Thymus (tissue), 14 donors: ENCODE measurements at places on chromosomes 2 and 18.

- H3K4me1 ChIP-seq = no peaks in the 10 kb centered on the region
- no peak overlapping the region for H3K4me3 ChIP-seq
- no peaks in the 10 kb centered on the region for H3K27me3 ChIP-seq
- H3K36me3 ChIP-seq = no peaks in the 10 kb centered on the region
- no peak overlapping the region for H3K27ac ChIP-seq
These were observed 343.0 kb downstream of the NYAP2 start for GRCh38 chr2:225742487-225742886.

GRCh38 chr2:61268249-61268648 is 106.3 kb downstream of the C2orf74 start:
- H3K36me3 ChIP-seq = peaks cover 38% of the 10 kb centered on the region
- H3K27me3 ChIP-seq = no peaks in the 10 kb centered on the region
- DNase-seq = no peak
- no peak overlapping the region for H3K4me3 ChIP-seq

GRCh38 chr2:25213229-25213628 is 44.8 kb upstream of the POMC start:
- no peaks in the 10 kb centered on the region for H3K36me3 ChIP-seq
- no peak overlapping the region for H3K27ac ChIP-seq
- DNase-seq = no peak

DNA sequence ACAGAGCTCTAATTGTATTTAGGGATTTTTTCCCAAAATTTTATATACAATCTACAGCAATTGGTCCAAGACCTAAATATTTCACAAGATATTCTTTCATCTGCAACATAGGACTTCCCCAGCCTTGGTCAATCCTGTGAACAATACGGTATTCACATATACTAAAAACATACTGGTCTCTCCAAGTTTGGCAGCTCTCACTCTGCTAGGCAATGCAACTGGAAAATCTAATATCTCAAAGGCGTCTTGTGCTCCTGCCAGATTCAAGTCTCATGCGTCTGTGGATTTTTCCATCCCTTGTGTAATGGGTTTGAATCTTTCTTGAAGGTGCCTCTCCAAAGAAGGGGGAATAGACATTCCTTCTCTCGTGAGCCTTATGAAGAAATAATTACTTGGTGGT is 27.4 kb upstream of the MBOAT2 start:
- H3K4me1 ChIP-seq = peaks cover 15% of the 10 kb centered on the region
- no peak overlapping the region for H3K27ac ChIP-seq
- H3K36me3 ChIP-seq = no peaks in the 10 kb centered on the region
- no peak for DNase-seq
- no peaks in the 10 kb centered on the region for H3K27me3 ChIP-seq

- H3K27me3 ChIP-seq = no peaks in the 10 kb centered on the region
- no peak for DNase-seq
- no peak overlapping the region for H3K27ac ChIP-seq
- no peaks in the 10 kb centered on the region for H3K36me3 ChIP-seq
- no peak overlapping the region for H3K4me3 ChIP-seq
These were observed 8.1 kb upstream of the TYMS start for GRCh38 chr18:649341-649740.

GRCh38 chr2:190599073-190599472 is 49.8 kb upstream of the NAB1 start:
- no peaks in the 10 kb centered on the region for H3K4me1 ChIP-seq
- DNase-seq = no peak
- H3K27ac ChIP-seq = no peak overlapping the region
- no peaks in the 10 kb centered on the region for H3K27me3 ChIP-seq

DNA sequence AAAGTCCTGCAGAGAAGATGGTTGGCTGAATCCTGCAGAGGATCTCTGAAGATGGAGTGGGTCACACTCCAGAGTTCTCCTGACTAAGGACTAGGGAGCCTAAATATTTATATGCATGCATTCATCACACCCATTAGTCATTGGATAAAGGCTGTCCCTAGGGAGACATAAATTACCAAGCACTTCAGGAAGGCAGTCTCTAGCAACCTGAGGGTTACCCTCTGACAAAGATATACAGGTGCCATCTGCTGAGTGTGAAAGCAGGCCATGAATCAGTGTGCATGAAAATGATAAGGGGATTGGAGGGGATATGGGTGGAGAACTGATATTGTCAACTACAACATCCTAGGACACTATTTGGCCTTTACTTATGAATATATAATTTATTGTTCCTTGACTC is 294.8 kb upstream of the DDX18 start:
- no peak overlapping the region for H3K27ac ChIP-seq
- no peak for DNase-seq
- H3K27me3 ChIP-seq = no peaks in the 10 kb centered on the region
- no peak overlapping the region for H3K4me3 ChIP-seq
- no peaks in the 10 kb centered on the region for H3K36me3 ChIP-seq
- H3K4me1 ChIP-seq = no peaks in the 10 kb centered on the region
